ENCODE measurements at places on chromosomes 7 and 10.
A peak's percentile ranks its signal among the peaks of the same experiment; 100 is the strongest.

GRCh38 chr7:115043605-115044004, 121.7 kb downstream of the MDFIC start:
- no peak for DNase-seq

DNA sequence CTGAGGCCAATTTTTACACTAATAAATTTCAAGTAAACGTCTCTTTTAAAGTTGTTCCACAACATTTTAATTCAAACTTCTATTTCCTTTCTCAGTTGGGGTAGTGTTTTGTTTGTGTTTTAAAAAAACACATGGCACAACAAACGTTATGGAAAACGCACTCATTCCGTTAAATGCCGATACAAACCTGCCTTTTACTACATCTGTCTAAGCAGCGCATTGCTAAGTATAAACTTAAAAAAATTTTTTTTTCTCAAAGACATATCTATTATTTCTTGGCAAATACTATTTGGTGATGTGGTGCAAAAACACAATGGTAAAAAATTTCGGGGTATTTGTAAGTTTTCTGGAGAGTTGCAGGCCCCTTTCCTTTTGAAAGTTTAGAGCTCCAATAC, 1.4 kb downstream of the SKIDA1 start:
- DNase-seq, result no peak

GRCh38 chr7:141710301-141710700, 2.1 kb downstream of the WEE2 start:
- DNase-seq, result no peak

DNA sequence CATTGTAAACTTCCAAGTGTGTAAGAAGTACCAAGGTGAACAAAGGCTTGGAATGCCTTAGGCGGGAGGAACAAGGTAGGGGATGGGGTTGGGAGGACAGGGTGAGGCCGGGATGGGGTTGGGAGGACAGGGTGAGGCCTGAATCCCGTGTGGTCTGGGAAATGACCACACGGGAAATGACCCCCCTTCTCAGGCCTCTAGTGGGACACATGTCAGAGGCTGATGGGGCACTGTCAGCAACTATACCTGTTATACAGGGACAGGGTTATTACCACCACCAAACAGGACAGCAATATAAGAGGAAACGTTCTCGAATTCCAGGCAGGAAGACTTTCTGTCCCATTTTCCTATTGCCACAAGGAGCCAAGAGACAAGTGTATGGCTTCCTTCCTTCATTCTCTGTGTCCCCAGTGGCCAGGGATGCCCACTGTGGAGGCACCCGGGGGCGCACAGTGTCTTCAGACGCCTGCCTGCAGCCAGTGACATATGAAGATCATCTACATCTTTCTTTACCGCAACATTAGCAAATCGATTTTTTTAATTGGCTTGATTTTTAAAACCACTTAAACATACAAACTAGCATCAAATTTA, 1.3 kb downstream of the MKI67 start:
- no peak for DNase-seq

GRCh38 chr7:44603193-44603592, 3.2 kb upstream of the OGDH start:
- DNase-seq, result no peak

GRCh38 chr10:122463466-122464249, 2.3 kb downstream of the HTRA1 start:
- no peak for DNase-seq

GRCh38 chr7:77351539-77352004, 64.6 kb downstream of the GSAP start:
- DNase-seq, result no peak

DNA sequence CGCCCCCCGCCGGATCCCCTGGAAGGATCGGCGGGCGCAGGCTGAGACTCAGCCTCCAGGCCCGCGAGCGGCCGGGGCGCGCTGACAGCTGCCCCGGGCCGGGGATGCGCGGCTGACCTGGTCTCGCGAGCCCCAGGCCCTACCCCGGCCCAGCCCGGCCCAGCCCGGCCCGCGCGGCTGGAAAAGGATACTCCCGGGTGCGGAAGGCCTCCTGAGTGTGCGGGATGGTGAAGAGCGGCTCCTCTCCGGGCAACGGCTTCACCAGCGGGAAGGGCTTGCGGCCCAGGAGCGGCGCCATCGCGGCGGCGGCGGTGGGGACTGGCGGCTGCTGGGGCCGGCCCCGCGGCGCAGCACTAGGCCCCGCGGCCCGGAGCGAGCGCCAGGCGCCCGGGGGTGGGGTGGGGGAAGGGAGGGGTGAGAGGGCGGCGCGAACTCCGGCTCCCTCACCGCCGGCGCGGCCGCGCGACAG, 423 bp downstream of the BAZ1B start:
- DNase-seq, result no peak

DNA sequence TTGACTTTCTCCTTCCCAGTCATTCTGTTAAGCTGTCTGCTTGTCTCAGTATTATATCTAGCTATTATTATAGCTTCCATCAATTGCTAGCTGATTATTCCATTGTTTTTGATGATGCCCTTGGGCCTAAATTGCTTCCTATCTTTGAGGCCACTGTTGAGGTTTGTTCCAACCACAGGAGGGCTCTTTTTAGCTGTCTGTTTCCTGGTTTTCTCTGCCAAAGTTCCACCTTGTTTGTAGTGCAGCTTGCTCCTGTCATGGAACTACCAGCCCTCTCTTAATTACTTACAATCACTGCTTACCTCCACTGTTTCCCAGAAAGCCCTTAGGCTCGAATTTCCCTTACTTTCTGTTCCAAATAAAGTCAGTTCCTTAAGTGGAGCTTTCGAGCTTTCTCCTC, 118.7 kb upstream of the SEC61G start:
- DNase-seq, result no peak

DNA sequence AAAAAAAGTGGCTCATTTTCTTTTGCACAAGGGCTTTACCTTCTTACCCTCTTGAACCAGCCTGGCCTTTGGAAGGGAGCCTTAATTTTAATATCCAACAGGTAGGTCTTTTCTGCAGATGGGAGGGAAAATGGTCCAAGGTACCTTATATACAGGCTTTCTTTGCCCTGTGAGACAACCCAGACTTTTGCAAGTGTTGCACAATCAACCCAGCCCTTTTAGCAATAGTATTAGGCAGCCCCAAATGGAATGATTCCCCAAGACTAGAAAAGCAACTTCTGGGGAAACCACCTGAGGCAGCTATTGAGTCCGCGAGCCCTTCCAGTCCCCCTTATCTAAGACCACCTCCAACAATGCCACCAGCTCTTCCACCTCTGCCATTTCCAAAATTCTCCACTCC, 1138.3 kb downstream of the XPNPEP1 start:
- DNase-seq, result no peak

DNA sequence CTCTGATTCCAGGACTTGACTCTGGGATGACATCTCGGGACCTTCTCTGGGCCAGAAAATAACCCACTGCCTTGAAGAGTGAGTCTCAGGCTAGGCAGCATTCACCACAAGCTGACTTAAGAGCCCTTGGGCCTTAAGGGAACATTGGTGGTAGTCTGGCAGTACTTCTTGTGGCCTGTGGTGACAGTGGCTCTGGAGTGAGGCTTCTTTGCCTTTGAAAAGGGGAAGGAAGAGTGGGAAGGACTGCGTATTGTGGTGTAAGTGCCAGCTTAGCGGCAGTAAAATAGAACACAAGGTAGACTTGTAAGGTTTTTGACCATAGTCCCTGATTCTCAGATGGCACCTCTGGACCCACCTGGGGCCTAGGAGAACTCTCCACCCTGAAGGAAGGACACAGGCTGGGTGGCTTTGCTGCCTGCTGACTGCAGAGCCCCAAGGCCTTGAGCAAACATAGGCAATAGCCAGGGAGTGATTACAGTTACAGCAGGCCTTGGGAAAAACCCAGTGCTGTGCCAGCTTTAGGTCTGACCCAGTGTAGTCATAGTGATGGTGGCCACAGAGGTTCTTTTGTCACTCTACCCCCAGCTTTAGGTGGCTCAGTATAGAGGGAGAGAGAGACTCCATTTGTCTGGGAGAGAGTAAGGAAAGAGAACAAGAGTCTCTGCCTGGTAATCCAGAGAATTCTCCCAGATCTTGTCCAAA, 483.9 kb downstream of the SH2D4B start:
- DNase-seq, result no peak

- DNase-seq, result no peak
Measured at GRCh38 chr10:79244068-79244442, 103.2 kb upstream of the PPIF start.

- no peak for DNase-seq
Measured at GRCh38 chr10:77555591-77556212, 81.9 kb downstream of the KCNMA1 start.

DNA sequence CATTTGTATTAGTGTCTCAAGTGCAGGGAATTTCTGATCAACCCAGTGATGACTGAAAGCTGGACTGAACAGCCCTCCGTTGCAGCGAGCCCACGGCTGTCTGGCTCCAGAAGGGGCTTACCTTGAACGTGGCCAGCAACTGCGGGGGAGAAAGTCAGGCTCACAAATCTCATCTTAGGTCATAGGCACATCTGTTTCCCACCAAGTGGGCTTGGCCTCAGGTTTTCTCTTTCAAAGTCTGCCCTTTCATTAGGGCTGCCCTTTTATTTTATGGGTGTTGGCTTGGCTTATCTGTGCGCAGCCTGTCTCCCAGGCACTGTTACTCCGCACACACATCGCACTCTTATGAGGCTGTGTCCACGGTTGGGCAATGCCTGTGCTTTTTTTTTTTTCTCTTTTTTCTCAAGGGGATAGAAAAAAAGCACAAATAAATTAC, 178.0 kb downstream of the JCAD start:
- peak; percentile 46 for DNase-seq

- DNase-seq, result no peak
Measured at GRCh38 chr10:124534231-124534798, 72.7 kb downstream of the LHPP start.

DNA sequence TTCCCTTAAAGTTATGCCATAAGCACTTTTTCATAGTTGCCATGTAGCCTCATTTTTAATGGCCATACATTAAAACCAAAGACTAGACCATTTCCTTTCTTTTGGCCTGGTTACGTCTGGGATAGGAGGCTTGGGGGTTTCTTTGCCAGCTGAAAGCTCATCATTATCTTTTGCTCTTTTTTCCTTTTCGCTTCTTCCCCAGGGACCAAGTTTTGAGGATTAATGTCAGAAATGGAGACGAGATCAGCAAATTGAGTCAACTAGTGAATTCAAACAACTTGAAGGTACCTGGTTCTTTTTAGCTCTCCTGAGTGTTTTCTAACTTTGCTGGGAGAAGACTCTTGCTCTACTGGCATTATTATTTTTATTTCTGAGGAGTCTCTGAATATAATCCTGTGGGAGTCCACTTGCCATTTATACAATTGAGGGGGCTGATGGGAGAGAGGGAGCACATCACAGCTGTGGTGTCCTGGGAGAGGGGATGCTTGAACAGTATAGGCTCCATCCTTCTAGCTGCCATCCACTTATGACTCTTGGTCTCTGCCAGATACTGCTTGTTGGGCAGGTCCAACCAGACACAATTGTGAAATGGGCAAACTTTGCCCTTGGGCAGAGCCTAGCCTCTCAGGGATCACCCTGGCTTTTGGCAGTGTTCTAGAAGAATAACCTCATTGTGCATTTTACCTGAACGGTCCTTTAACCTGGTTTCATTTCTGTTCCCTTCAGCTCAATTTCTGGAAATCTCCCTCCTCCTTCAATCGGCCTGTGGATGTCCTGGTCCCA, 5.8 kb downstream of the CPA4 start:
- DNase-seq, result no peak

DNA sequence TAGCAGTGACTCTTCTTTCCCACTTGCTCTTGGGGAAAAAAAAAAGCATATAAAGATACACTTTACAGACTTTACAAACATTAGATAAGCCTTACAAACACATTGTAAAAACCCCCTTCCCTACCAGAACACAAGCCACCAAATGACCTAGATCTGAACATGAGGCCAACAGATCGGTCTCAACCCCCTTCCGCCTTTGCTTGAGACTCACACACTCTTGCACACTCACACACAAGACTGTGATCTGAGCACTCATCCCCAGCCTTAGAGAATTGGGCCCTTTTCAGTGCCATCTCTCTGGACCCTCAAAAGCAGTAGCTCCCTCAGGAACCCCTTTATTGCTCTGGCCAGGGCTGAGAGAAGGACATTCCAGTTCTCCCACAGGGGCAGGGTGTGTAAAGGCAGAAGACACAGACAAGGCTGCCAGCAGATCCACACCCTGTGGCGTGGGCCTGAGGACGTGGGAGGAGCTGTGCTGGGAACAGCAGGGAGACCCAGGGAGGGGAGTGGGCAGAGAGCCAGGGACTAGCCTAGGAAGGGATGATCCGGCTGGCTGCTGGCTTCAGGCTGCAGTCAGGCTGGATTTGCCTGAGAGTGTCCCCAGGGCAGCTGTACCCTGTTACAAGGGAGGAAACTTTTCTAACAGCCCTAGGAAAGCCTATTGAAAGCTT, 206.7 kb downstream of the KIAA1217 start:
- peak; percentile 89 for DNase-seq

DNA sequence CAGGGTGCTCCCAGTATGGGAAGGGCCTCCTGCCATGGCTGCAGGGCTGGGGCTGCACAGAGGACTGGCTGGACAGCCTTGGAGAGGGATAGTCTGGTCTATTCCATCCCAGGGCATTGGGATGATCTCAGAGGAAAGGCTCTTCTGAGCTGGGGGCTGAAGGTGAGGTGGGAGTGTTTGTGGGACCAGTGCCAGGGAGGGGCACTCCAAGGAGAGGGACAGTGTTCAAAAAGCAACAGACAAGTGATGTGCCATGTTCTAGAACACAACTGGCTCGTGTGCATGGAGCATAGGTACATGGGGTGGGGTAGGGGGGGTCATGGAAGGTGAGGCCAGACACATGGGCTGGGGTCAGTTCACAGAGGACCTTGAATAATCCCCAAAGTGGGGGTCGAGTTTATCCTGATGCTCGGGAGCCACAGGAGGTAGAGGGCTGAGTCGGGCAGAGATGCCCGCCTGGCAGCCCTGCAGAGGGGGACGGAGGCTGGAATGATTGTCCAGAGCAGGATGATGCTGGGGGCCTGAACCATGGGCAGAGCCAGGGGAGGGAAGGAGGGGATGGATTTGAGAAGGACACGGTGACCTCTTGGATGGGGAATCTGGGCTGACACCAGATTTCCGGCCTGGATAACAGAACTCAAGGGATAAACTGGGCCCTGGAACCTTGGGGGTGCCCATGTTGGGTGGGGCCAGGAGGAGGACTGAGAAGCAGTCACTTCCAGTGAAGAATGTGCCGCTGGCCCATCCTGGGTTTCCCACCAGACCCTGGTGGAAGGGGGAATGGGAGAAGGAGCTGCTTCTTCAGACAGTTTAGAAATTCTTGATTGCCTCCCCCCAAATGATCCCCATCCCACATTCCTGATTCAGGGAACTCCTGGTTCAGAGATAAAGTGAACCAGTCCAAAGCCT, 50.4 kb downstream of the NEURL1 start:
- DNase-seq, result no peak
